ENCODE measurements at places on chromosomes 1 and 21.

- H3K36me3 ChIP-seq: peaks cover 4% of the 10 kb centered on the region
- DNase-seq: no peak
- no peak overlapping the region for H3K27ac ChIP-seq
- H3K4me1 ChIP-seq: no peaks in the 10 kb centered on the region
- no peak overlapping the region for H3K4me3 ChIP-seq
- H3K27me3 ChIP-seq: no peaks in the 10 kb centered on the region
These were observed 119.8 kb downstream of the ZZZ3 start for GRCh38 chr1:77562596-77563150.

GRCh38 chr1:110424699-110425611, 17.5 kb upstream of the LAMTOR5 start:
- no peak overlapping the region for H3K27ac ChIP-seq
- H3K4me3 ChIP-seq: no peak overlapping the region
- no peaks in the 10 kb centered on the region for H3K36me3 ChIP-seq
- no peaks in the 10 kb centered on the region for H3K27me3 ChIP-seq

DNA sequence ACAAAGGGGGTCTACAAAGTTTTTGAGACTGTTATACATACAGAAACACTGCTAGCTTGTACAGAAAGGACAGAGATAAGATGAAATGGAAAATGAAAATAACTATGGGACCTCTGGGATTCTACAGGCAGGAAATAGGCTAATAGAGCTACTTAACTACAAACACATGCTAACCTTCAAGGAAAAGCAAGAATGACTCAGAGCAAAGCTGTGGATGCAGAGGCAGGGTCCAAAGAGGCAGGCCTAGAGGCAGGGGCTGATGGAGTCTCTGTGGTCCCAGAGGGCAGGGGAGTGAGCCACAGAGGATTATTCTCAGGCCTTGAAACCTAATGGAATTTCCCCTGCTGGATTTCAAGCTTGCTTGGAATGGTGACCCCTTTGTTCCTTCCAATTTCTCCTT, 18.7 kb upstream of the GOLT1A start:
- no peaks in the 10 kb centered on the region for H3K4me1 ChIP-seq
- DNase-seq: no peak
- no peak overlapping the region for H3K4me3 ChIP-seq
- H3K36me3 ChIP-seq: no peaks in the 10 kb centered on the region

- no peak overlapping the region for H3K4me3 ChIP-seq
- no peaks in the 10 kb centered on the region for H3K27me3 ChIP-seq
- no peak for DNase-seq
These were observed 1.6 kb downstream of the CRYBG2 start for GRCh38 chr1:26352338-26352679.
